HL-60 (cell line): ENCODE measurements at places on chromosomes 1 and 21.

GRCh38 chr1:98104289-98104688 is 183.5 kb upstream of the DPYD start:
- DNase-seq, result no peak

- DNase-seq, result no peak
These were observed 29.9 kb upstream of the NRIP1 start for GRCh38 chr21:15094706-15095105.

DNA sequence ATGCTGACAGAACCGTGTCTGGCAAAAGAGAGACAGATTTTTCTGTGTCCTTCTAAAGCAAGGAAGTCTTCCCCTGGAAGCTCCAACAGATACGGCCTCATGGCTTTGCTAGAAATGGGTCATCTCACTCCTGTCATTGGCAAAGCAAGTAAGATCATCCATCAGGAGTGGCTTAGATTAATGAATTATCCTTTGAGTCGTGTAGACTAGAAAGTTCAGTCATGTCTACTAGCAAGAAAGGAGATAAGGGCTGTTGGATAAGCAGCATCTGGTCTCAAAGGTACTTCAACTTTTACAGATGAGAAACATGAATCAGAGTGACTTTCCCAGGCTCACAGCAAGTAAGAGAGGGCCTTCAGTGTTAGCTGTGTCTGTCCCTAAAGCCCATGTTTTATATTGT is 3.4 kb upstream of the AGO3 start:
- DNase-seq, result no peak

- DNase-seq, result no peak
These were observed 1.4 kb upstream of the PIK3R3 start for GRCh38 chr1:46133781-46134350.

- DNase-seq, result no peak
These were observed 55.9 kb downstream of the CNST start for GRCh38 chr1:246622035-246622652.

GRCh38 chr1:31672986-31673385 is 28.3 kb upstream of the PEF1 start:
- DNase-seq, result no peak

DNA sequence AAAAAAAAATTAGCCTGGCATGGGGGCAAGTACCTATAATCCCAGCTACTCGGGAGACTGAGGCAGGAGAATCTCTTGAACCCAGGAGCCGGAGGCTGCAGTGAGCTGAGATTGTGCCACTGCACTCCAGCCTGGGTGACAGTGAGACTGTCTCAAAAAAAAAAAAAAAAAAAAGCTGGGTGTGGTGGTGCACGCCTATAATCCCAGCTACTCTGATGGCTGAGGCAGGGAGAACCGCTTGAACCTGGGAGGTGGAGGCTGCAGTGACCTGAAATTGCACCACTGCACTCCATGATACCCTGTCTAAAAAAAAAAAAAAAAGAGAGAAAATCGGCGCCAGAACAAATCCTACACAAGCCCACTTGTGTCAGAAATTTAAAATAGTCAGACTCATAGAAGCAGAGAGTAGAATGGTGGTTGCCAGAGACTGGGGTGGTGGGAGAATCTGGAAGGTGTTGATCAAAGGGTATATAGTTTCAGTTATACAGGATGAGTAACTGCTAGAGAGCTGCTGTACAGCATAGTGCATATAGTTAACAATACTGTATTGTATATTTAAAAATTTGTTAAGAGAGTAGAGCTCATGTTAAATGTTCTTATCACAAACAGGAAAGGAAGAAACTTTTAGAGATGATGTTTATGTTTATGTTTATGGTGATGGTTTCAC is 9.6 kb downstream of the DIP2A start:
- DNase-seq, result no peak

GRCh38 chr1:18452550-18452949 is 28.2 kb upstream of the KLHDC7A start:
- no peak for DNase-seq

- DNase-seq, result no peak
These were observed 165.8 kb upstream of the HMCN1 start for GRCh38 chr1:185568155-185569123.

DNA sequence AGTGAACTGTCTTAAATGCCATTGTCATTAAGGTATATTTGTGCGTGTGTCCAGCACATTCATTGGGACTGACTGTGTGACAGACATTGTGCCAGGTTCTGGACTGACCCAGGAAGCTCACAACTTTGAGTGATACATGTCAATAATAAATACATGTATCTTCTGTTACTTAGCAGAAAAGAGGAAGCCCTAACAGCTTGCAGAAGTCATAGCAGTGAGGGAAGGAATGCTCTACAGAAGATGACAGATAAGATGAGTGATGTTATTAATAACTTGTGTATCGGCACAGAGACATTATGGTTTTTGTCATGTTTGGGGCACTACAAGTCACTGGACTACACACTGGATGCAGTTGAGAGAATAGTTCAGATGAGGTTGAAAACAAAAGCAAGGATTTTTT is 1.2 kb upstream of the SRSF11 start:
- DNase-seq, result peak; percentile 55

- DNase-seq, result no peak
These were observed 163.0 kb downstream of the KAZN start for GRCh38 chr1:14761291-14762153.

GRCh38 chr21:42172596-42173483 is 46.1 kb upstream of the ABCG1 start:
- DNase-seq, result no peak

DNA sequence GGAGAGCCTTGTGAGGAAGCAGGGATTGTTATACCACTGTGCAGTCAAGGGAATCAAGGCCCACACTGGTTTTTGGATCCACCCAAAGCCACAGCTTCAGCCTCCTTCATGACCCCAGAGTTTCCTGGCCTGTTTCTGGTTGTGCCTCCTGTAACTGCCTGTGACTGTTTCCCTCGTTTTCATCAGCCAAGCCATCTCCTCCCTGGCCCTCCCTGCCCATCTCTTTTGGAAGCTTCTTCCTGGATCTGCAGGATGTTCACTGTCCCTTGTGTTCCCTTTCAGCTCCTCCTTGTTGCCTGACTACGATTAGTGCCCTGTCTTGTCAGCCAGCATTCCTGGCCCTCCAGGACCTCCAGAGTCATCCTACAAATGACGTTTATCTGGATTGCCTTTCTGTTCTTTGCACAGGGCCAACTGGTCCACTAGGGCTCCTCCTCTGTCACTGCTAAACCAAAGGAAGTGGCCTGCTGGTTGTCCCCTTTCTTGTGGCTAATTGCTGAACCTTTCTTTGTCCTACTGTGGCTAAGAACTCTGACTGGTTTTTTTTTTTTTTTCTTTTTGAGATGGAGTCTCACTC is 17.9 kb downstream of the SFT2D2 start:
- no peak for DNase-seq

- no peak for DNase-seq
These were observed 230.8 kb downstream of the CTH start for GRCh38 chr1:70641868-70642267.

- DNase-seq, result no peak
These were observed 4.0 kb upstream of the CD46 start for GRCh38 chr1:207747627-207748492.

DNA sequence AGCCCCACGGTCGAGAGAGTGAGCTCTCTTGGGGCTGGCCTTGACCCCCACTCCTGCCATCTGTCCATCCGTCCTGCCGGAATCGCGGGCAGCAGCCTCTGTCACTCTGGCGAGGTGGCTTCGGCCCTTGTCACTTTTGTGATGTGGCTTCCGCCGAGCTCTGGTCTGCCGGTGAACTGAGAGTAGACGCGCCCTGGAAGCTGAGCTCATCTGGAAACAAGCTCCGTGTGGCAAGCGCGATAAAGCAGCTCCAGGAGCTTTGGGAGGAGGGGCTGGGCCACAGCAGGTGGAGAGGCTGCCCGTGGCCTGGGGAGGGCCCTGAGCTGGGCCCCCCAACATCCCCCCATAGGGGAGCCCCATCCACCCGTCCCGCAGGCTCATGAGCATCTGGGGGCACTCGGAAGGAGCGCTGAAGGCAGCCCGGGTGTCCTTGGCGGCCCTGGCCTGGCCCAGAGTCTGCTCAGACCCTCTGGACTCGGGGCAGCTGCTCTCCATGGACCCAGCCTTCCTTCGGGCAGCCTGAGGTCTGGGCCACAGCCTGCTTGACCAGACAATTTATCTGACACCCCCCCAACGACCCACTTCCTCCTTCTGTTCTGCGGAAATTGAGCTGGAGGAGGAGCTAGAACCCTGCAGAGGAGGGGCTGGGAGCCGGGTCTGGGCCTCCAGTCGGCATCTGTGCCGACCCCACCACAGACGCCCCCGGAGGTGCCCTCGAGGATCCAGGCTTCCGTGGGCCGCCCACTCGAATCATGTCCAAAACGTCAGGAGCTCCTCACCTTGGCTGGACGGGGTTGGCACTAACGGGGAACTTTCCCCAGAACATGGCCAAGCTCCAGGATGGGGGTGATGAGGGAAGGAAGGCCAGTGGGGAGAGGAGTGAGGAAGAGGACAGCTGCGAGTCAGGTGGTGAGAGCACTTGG is 59.1 kb downstream of the SLC19A1 start:
- peak; percentile 82 for DNase-seq

GRCh38 chr1:10939654-10940450 is 72.6 kb upstream of the TARDBP start:
- DNase-seq, result no peak

- DNase-seq, result no peak
These were observed 66.4 kb upstream of the TTC34 start for GRCh38 chr1:2867861-2868260.

GRCh38 chr1:152983234-152983633 is 647 bp upstream of the SPRR1A start:
- no peak for DNase-seq

DNA sequence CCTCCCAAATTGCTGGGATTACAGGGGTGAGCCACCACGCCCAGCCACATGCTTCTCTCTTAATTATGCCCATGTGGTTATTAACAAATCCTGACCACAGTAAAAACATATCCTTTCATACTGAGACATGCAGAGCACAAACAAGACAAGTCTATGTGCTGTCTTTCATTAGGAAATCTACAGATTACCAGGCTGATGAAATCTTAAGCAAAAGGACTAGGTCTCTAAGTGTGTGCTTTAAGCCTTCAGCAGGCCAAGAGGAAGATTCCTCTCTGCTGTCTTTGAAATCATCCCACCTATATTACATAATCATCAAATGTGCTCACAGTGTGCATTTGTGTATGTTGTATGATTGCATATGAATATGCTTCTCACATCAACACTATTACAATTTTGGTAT is 419.3 kb downstream of the KCTD3 start:
- no peak for DNase-seq

DNA sequence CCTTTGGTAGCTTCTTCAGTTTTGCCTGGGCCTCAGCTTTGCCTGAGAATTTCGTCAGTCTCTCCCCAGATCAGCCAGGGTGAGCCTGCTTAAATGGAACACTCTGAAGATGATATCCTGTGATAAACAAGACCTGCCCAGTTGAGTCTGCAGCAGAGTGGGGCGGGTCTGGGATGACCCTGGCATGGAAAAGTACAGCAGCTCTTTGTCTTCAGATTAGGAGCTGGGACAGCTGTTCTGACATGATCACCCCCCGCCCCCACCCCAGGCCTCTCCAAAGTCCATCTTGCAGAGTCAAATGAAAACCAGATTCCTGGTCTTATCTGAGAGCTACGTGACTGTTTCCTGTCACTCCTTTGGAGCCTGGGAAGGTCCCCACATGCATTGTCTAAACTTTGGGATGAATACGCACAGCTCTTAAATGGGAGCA is 2.2 kb upstream of the TMEM51 start:
- no peak for DNase-seq

GRCh38 chr1:55204997-55205396 is 10.2 kb downstream of the USP24 start:
- no peak for DNase-seq

DNA sequence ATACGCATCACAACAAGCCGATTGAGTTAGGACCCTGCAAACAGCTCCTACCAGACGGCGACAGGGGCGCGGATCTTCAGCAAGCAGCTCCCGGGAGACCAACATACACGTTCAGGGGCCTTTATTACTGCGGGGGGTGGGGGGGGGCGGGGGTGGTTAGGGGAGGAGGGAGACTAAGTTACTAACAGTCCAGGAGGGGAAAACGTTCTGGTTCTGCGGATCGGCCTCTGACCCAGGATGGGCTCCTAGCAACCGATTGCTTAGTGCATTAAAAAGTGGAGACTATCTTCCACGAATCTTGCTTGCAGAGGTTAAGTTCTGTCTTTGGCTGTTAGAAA is 162.0 kb downstream of the RUNX1 start:
- no peak for DNase-seq

GRCh38 chr1:205963352-205964155 is 20.3 kb upstream of the SLC26A9 start:
- no peak for DNase-seq
